ENCODE measurements at places on chromosomes 7 and 10.

GRCh38 chr10:53111529-53111928 is 338.9 kb upstream of the MBL2 start:
- no peak for DNase-seq

DNA sequence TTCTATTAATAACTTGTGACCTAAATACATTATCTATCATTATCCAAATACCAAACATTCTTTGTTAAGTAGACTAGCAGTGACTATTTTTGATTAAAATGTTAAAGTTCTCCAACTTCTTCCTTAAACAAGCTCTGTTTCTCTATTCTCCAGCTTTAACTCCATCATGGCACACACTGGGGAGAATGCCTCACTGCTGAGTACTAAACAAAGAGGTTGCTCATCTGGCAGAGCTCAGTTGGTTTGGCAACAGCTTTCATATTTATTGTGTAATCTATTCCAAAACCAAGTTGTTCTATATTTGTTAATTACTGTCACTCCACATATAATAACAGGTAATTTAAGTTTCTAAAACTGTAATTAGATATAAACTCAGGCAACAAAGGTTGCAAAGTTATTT is 89.6 kb downstream of the USP6NL start:
- no peak for DNase-seq

- no peak for DNase-seq
These were observed 101.5 kb downstream of the STK31 start for GRCh38 chr7:23811540-23811939.

DNA sequence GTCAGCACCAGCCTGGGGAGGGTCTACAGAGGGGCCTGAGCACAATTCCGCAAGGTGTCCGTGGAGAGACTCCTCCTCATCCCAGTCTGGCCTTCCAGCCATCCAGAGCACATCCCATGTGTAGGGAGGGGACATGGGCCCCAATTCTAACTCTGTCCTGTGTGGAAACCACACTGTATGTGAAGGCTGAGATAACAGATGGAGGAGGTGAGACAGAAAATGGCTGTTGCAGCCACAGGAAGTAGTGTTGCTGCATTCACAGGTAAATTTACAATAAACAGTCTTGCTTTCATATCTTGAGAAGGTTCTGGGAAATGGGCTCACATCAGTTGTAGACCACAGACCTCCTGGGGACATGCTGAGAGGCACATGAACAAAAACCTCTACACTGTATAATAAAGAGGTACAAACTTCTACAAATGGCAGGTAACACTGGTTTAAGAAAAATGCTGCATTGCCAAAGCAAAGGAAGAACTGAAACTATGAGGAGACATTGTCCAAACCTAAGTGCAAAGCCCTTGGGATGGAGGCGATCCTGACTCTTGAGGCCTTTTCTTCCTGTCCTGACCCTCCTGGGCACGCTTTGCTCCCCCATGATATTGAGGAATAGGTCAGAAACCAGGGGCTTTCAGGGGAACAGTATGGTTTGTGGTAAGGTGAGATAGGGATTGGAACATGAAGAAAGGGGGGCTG is 21.6 kb upstream of the GIMAP2 start:
- no peak for DNase-seq

GRCh38 chr10:117594722-117595121 is 52.2 kb downstream of the EMX2 start:
- no peak for DNase-seq

DNA sequence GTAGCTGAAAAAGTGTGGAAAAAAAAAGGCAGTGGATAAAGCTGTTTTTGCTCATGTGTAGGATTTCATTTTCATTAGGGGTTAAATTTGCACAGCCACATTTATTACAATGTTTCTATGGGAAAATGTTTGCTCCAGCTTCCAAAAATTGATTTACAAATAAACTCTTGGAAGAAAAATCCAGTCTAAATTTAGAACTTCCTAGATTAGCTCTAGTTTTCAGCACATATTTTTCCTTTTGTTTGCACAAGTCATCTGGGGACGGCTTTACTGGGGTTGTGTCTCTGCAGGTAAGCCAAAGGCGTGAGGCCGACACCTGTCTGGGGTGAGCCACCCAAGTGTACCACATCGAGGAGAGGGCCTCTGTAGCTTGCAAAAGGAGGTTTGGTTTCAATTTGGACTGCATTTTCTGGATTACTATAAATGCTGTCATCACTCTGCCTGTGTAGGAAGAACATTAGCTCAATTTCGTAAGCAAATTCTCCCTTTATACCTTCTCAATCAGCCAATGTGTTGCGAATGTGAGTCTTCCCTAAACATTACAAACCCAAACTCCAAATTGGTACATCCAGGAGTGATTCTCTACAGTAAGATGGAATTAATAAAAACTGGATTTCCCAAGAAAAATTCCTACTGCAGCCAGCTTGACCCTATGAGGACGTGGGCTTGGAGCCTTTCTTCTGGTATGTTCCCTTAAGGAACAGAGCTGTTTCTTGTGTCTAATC is 89.5 kb upstream of the ZNF438 start:
- DNase-seq: no peak

- no peak for DNase-seq
These were observed 18.0 kb upstream of the MRLN start for GRCh38 chr10:59771162-59771807.

DNA sequence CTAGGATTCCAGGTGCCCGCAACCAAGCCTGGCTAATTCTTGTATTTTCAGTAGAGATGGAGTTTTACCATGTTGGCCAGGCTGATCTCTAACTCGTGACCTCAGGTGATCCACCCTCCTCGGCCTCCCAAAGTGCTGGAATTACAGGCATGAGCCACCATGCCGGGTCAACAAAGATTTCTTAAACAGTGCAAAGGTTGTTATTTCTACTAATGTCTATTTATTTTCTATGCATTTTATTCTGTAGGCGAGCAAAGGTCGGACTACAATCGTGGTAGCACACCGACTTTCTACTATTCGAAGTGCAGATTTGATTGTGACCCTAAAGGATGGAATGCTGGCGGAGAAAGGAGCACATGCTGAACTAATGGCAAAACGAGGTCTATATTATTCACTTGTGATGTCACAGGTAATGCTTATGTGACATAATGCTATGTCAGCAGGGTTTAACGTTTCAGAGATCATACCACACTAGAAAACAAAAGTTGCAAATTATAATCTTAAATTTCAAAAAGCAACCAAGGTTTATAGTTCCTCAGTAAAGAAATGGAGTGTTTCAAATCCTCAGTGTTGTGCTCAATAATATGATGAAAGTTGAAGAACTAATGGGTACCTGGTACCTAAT is 65.9 kb downstream of the ABCB5 start:
- no peak for DNase-seq

GRCh38 chr7:134996097-134996550 is 9.8 kb downstream of the AGBL3 start:
- no peak for DNase-seq

GRCh38 chr7:43463401-43463980 is 119.4 kb upstream of the STK17A start:
- DNase-seq: no peak

DNA sequence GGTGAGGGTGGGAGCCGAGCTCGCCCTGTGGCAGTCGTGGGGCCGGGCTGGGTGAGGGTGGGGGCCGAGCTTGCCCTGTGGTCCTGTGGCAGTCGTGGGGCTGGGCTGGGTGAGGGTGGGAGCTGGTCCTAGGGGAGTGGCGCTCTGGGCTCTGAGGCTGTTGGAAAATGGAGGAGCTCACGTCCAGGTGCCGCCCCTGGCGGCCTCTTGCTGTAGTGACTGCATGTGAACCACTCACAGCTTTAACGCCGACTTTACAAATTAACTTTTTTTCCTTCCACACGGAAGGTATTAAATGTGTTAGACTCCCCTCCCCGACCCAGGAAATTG is 312.6 kb downstream of the WDR37 start:
- no peak for DNase-seq

- DNase-seq: no peak
These were observed 274.6 kb downstream of the KCND2 start for GRCh38 chr7:120547605-120548004.

- no peak for DNase-seq
These were observed 40.1 kb downstream of the RBM28 start for GRCh38 chr7:128303643-128304042.

DNA sequence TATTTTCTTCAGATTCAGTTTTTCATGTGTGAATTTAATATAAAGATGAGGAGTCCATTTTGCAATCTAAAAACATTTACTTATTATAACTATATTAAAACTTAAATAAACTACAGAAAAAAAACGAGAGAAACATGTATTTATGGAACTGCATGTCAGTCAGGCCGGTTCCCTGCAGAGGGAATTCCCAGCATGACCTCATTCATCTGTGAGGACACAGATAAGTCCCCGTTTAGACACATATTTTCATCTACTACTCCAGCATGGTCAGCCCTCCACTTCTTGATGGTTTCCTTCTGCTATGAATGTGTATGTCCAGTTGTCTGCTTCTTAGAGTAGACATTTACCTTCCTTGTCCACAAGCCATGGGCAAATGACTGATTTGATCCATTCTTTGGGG is 339.1 kb downstream of the SEMA3D start:
- no peak for DNase-seq

GRCh38 chr7:99559175-99559915 is 903 bp downstream of the ZNF655 start:
- no peak for DNase-seq

- no peak for DNase-seq
These were observed 931.4 kb downstream of the IPMK start for GRCh38 chr10:57336341-57336740.

DNA sequence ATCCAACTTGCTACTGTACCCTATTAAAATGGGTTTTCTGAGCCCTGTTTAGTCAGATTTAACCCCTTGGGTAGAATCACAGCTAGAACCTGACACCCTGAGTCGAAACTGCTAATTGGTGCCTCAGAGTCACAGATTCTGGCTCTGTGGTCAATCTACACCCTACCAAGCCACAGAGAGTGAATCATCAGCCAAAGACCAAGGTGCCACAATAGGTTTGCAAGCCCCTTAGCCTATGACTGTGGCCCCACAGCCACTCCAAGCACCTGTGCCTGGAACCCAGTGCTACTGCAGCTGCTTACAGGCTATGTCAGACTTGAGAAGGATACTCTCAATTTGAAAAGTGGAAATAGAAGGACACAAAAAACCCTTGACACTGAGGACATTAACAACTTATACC is 202.8 kb upstream of the KCND2 start:
- no peak for DNase-seq

DNA sequence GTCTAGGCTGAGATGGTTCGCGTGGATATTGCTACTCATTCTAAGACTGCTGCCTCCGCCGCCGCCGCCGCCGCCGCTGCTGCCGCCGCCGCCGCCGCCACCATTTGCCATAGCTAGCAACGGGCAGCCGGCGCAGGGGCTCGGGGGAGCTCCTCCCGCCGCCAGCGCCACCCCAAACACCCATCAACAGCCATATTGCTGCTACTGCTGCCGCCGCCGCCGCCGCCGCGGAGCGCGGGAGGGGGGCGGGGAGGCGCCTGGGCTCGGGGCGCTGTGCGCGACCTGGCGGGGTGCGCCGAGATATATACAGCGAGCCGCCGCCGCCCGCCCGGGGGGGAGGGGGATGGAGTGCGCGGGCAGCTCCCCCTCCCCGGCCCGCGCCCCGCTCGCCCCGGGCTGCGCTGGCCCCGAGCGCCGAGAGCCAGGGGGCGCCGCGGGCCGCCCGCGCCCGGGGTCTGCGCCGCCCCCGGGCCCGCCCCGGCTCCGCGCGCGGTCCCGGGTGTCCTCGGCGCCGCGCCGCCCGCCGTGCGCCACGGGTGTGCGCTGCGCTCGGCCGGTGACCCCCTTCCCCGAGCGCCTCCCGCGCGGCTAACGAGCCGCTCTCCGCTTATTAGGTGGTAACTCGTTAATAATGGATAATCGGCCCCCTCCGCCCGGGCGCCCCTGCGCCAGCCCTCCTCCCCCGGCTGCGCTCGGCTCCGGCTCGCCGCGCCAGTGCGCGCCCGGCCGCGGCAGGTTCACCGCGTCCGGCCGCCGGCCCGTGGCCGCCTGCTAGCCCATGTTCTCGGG is at the start of gene KCNMA1:
TSS of gene KCNMA1 (minus strand) at position 277 of the 789 bp plus-strand sequence.
- no peak for DNase-seq

DNA sequence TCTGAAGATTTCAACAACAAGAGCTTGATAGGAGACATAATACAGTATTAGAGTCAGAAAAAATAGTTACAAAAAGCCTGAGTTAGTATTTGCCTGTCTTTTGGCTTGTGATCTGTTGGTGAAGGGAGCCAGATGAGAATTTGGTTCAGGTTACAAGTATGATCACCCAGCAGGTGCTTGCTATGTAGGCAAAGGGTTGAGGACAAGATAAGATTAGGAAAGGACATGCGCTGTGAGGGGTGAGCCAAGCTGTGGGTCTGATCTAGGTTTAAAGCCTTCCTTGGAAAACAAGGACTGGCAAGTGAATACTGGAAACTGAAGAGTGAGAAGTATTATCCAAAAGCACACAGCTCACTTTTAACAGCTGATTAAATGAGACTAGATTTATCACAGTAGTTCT is 28.7 kb upstream of the CD36 start:
- no peak for DNase-seq

DNA sequence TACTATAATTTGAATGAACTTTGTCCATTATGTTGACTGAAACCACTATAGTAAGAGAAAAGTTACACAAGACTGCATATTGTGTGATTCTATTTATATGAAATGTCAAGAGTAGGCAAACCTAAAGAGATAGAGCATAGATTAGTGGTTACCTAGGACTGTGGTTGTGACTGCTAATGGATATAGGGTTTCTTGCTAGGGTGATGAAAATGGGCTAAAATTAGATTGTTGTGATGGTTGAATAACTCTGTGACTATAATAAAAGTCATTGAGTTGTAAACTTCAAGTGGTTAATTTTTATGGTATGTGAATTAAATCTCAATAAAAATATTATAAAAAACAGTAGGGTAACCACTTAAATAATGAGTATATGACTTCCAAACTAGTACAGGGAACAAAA is 142.9 kb upstream of the AHR start:
- no peak for DNase-seq

GRCh38 chr10:3233486-3233990 is 61.0 kb upstream of the PITRM1 start:
- DNase-seq: no peak

GRCh38 chr7:123966936-123967335 is 41.9 kb downstream of the SPAM1 start:
- no peak for DNase-seq

DNA sequence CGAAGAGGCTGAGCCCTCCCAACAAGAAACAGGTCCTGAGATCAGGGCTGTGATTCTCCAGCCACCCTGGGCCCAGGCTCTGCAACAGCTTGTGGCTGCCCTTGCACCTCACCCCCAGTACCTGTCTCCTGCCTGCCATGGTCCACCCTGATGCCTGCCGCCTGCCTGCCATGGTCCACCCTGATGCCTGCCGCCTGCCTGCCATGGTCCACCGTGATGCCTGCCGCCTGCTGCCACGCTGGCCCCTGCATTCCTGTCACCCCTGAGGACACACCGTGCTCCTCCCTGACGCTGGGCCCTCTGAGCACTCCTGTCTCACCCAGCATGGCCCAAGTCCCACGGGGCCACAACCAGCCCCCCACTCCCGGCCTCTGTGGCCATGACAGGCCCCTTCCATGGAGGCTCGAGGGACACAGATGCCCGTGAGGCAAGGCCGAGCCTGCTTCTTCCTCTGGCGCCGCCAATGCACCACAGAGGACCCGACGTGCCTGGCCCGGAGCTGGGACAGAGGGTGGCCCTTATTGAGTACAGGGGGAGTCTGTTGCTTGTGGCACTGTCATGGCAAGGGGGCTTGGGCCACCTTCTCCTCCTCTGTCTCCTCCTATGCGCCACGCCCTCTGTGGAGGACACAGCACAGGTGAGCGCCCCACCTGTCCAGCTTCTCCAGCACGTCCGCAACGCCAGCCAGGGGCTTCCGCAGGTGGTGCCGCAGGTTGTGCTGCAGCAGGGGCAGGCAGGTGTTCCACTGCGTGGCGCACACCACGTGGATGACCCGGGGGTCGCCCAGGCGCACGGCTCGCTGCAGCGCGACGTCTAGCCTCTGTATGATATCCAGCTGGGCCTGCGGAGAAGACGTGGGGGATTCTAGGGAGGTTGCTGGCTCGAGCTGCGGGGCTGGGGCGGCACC is 18.1 kb downstream of the CFAP46 start:
- no peak for DNase-seq

Measured in C1 segment of cervical spinal cord (tissue), 14 donors.